Ascending aorta (tissue), 2 donors: ENCODE measurements at places on chromosomes 4 and X.

DNA sequence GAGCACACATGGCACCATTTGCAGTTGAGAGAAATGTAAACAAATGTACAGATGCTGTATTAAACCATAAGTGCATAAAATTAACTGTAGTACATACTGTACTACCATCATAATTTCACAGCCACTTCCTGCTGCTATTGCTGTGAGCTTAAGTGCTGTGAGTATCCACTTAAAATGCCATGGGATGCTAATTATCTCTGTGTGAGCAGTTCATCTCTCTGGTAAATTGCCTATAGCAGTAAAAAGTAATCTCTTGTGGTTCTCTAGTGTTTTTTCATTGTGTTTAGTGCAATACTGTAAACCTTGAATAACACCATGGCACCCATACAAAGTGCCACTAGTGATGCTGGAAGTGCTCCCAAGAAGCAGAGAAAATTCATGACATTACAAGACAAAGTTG is 9.9 kb upstream of the SCOC start:
- no peak for DNase-seq

GRCh38 chrX:149760965-149761364 is 12.9 kb upstream of the HSFX1 start:
- no peak for DNase-seq

DNA sequence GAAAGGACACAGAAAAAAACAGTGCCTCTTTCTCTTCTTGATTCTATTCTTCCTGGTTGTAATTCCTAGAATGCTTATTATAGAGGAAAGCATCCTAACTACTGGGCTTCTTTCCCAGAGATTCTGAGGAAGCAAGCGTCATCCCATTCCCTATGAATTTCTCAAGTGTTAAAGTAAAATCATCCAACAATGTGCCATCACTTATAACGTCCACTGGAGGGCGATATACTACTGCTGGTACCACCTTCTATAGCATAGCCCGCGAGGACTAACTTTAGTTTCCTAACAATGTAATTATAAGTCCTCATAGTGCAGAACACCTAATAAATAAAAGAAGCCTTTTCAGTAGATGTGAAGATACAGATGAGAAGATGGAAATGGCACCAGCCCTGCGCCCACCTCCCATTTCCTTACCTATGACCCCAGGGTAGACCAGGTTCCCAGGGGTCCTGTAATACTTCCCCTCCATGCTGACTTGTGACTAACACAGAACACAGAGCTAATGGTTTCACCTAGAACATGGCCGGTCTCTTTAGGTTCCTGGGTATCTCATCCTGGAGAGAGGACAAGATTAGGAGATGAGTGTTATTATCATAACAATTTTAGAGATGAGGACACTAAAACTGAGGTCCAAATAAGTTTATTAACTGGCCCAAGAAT is 4.2 kb downstream of the CENPVL3 start:
- no peak for DNase-seq

DNA sequence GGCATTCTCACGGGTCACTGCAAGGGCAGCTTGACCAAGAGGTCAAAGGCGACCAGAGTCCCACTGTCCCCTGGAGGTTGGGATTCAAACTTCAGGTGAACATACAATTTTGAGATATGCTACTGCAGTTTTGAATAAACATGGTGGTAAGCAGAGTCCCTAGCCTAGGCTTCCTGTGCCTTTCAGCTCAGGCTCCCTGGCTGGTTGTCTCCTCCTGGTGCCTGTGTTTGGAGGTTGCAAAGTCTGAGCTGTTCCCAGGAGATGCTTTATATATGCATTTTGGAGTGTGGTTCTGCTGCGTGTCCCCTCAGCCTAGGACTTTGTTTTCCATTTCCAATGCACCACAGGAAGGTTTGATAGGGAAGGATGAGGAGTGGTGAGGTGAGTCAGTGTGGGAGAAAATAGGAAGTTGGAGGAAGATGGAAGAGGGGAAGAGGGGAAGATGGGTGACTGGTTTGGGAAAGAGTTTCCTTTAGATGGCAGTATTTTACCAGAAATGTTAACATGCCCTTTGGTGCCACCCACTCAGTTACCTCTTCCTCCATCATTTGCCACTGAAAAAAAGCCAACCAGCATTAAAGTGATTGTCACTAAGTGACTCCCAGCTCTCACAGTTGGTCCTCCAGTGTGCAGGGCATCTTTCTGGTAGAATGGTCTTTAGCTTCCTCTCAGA is 211.7 kb upstream of the AGTR2 start:
- no peak for DNase-seq

DNA sequence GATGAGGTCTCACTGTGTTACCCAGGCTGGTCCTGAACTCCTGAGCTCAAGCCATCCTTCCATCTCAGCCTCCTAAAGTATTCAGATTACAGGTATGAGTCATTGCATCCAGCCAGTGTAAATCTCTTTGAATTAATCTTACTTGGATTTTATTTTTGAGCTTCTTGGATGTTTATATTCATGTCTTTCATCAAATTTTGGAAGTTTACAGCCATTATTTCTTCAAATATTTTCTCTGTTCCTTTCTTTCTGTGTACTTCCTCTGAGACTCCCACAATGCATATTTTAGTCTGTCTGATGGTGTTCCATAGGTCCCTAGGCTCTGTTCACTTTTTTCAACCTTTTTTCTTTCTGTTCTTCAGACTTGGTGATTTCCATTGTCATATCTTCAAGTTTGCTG is 34.9 kb downstream of the ZCCHC13 start:
- no peak for DNase-seq

GRCh38 chr4:108255203-108255747 is 86.5 kb upstream of the LEF1 start:
- no peak for DNase-seq

- peak; percentile 92 for DNase-seq
Measured at GRCh38 chr4:113761620-113762185, at the start of gene CAMK2D. TSS of gene CAMK2D (minus strand) at chr4:113761738. CDS start at chr4:113761068, 670 bp downstream.

GRCh38 chr4:126230269-126230668 is 915.5 kb downstream of the FAT4 start:
- no peak for DNase-seq

GRCh38 chr4:158610790-158611189 is 60.9 kb downstream of the C4orf46 start:
- DNase-seq = no peak

DNA sequence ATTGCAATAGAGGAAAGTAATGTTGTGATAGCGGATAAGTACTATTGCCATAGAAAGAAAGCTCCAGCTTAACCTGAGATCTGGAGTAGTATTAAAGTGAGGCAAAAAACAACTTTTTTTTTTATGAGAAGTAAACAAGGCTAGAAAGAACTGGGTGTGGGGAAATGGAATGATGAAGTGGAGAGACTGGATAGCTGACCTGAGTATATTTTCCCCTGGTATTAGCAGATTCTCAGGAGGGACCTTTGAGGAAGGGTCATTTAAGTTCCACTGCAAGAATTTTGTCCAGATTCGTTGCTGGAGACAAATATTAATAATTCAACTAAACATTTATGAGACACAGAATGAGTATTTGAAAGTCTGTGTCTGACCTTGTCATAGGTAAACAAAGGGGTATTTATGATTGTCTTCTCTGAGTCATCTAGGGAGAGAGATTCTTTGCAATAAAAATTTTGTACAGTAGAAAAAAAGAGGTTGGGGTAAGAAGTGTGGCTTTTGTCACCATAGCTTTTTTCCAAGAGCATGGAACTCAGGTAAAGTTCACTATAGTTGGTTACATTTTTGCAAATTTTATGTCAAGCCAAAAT is 2095.9 kb downstream of the ARAP2 start:
- no peak for DNase-seq

GRCh38 chrX:118660085-118660484 is 67.3 kb upstream of the IL13RA1 start:
- DNase-seq = no peak

DNA sequence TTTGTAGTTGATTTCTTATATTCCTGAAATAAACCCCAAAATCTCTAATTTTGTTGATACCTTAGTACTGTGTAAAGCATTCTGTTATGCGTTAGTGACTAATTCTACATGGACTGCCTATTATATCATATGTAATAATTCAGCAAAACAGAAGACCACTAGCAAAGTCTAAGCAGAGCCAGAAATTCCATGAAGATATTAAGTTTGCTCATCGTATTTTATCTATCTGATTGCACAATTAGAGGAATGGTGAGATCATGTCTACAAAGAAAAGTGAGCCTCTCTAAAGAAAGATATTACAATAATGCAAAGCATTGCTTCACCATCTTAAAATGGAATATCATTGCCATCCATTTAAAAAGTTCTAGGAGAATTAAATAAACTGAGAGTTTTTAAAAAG is 374.6 kb upstream of the SLC7A11 start:
- no peak for DNase-seq

- DNase-seq = no peak
Measured at GRCh38 chrX:47264483-47265173, 31.8 kb downstream of the USP11 start.

- no peak for DNase-seq
Measured at GRCh38 chrX:26922278-26922677, 540.9 kb downstream of the PPP4R3C start.

DNA sequence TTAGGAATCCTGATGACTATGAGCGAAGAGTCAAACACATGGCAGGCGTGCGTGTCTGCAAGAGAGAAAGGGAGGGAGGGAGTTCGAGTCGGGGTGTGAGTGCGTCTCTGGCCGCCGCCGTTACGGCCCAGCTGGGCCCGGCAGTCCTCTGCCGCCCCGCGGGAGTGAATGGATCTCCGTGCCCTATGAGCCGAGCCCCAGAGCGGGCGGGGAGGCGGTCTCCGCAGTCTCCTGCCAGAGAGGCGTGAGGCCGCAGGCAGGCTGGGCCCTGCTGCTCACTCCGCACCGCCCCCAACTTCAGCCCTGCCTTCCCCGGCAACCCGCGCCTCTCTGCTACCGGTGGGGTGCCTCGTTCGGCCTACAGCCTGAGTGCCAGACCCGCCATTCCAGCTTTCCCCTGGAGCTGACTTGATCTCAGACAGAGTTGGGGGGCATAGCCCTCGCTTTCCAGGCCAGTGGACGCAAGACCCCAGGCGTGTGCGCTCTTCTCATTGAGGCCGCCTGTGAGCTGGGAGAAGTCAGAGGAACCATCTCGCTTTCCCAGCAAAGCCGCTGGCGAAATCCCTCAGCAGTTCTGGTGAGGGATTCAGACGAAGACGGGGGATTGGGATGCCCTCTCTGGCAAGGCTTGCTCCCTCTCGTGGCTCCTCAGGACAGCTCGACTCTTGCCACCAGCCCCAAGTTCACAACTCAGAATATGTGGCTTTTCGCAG is 1.4 kb downstream of the SLC16A2 start:
- no peak for DNase-seq

GRCh38 chr4:40086421-40086820 is 29.8 kb downstream of the N4BP2 start:
- no peak for DNase-seq

DNA sequence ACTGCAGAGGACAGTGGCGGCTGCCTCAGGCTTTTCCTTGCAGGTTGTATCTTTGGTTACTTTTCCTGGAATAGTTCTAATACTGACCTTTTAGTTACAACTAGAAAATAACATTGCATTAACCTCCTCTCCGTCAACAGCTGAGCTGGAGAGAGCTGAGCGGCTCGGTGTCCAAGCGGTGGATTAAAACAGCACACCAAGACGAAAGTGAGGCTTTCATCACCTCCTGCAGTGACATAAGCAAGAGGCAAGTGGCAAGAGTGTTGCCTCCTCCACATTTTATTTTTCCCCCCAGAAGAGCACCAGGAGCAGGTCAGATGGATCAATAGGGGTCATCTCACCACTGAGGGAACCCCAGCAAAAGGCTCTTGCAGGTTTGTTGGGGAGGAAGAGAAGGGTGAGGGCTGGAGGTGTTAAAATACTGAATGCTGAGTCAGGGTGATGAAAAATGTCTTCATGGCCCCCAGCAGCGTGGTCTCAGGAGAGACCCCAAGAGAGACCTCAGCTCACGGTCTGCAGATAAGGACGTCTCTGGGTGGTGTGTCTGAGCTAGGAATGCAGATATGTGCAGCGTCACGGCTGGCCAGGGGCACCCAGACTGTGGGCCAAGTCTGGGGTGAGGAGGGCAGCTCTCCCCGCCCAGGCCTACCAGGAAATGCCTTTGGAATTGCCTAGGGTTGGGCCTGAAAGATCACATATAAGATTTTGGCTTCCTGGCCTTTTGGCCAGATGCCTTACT is 50.3 kb downstream of the CASP3 start:
- DNase-seq = no peak

DNA sequence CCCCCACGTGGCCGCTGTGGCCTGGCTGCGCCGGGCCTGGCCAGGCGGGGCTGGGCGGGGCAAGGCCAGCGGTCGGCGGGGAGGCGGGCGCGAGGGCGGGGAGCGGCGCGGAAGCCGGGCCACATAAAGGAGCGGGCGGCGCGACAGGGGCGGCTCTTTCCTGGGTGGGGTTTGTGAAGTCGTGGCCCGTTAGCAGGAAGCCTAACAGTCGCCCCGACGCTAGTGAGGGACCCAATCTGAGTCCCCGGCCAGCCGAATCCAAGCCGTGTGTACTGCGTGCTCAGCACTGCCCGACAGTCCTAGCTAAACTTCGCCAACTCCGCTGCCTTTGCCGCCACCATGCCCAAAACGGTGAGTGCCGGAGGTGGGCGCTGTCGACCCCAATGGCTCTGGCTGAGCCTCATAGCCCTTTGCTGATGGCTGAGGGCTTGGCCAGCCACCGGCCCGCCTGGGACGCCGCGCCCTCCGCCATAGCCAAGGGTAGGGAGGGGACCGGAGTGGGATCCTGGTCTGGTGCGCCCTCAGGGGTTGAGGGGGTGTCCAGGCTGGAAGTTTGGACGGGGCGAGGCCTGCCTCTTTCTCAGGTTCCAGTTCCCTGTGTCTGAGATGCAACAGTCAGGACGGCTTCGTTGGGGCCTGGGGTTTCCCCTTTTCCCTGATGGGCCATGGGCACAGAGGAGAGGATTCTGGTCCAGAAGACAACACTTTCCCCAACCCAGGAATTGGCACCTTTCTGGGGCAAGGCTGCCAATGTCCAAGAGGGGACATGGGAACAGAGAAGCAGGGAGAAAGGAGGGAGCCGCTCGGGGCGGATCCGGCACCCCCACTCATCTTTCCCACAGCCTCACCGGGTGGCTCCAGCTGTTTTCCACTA is at the start of gene MSN:
Gene MSN, plus strand, starts transcription at position 152 of the 874 bp plus-strand sequence. Its CDS starts 188 bp downstream, at position 340.
- no peak for DNase-seq

- DNase-seq = no peak
Measured at GRCh38 chrX:152155766-152156310, 17.5 kb upstream of the MAGEA10 start.

DNA sequence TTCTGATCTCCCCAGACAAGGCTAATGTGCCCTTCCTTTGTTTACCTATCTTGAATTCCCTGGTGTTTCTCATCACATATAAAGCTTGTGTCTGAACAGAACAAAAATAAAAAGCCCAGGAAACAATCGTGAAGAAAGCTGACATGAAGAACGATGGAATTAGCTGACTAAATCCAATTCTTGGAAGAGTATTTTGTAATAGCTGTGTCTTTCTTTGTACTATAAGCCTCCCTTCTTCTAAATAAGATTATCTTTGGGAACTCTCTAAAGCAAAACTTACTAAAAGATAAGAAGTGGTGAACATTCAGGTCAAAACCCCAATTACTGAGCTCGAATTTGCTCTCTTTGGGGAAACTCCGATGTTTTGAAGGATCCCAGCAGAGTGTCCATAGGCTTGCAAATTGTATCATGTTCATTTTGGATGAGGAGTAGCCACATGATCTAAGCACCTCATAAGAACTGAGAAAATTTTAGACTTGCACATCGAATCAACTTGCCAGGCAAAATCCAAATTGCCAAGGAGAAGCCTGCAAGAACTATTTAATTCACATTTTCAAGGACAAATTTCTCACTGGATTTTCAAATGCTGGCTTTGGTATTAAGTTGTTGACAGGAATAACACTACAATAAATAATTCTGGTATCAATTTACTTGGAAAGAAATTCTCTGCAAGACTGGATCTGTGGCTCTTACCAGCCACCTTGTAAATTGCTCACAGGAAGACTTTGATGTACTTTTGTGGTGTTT is 106.2 kb downstream of the LNX1 start:
- DNase-seq = no peak
